ENCODE measurements at places on chromosomes 6 and 20.

DNA sequence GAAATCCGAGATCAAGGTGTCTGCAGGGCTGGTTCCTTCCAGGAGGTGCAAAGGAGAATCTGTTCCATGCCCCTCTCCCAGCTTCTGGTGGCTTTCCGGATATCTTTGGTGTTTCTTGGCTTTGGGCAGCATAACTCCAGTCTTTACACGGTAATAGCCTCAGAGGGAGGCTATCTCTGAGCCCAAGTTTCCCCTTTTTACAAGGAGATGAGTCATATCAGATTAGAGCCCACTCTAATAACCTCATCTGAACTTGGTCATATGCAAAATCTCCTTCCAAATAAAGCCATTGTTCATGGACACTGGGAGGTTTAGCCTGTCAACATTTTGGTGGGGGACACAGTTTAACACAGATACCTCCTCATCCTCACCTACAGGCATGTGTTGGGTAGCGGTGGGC lies 213.7 kb downstream of the ATXN1 start:
- no peak for ATAC-seq

- no peak for ATAC-seq
Observed at GRCh38 chr20:20353576-20353975, 14.3 kb upstream of the INSM1 start.

- no peak for ATAC-seq
Observed at GRCh38 chr6:736657-737446, 43.9 kb upstream of the EXOC2 start.

DNA sequence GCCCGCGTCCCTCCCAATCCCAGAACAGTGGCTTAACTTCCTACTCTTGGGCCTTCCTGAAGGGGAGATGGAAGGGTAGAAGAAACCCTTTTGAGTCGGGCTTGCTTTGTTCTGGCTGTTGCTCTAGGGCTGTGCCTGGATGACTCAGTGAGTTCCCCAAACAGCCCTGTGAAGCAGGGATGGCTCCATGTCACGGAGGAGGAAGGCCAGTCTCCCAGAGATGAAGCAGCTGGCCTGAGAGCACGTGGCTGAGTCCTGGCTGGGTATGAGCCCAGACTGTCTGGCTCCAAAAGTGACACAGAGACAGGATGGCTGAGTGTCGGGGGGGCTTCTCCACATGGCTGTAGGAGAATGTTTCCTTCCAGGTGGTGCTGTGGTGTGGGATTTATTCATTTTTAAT lies 4.6 kb downstream of the SYTL3 start:
- peak; percentile 33 for ATAC-seq

DNA sequence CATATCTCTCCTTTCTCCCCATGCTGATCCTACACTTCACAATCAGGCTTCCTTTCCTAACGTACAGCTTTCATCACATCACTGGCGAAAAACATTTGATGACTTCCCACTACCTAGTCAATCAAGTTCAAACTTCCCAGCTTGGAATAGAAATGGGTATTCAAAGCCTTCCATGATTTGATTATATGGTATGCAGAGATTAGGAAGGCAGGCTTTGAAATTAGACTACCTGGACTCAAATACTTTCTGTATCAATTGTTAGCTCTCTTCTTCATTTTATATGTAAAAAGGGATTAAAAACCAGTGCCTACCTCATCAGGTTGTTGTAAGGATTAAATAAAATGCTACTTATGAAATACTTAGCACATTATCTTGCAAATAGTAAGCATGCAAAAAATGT lies 7.7 kb downstream of the NCOA6 start:
- no peak for ATAC-seq

DNA sequence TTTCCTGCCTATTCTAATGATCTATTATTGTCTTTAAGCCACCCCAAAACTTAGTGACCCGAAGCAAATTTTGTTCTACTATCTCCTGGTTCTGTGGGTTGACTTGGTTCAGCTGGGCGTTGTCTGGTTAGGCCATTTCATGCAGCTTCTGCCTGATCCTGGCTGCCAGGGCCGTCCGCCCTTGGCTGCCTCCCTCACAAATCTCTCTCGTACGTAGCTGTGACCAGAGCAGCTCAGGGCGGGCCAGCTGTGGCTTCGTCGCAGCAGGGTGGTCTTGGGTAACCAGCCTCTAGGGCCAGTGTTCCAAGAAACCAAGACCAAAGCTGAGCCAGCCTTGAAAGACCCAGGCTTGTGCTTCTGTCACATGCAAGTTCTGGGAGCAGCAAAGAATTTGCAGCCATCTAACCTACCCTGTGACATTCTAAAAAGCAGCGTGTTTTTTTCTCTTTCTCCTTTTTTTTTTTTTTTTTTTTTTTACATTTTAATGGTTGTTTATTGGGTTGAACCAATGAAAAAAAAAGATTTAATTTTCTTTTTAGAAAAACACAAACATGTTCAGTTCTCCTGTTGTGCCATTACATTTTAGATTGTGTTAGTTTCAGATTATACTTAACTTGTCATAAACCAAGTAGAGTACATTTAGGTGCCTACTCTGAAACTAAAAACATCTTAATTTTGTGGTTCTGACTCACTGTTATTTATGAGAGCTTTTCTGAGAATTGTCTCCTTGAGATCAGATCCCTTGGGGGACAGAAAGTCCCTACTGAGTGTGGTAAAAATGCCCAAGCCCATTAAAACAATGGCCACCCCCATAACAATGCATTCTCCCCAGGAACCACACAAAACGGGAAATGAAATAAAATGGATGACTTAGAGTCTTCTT lies 83.9 kb downstream of the ZDHHC14 start:
- ATAC-seq, result peak; percentile 40

- no peak for ATAC-seq
Observed at GRCh38 chr6:166580076-166581050, 6.1 kb downstream of the RAMACL start.

DNA sequence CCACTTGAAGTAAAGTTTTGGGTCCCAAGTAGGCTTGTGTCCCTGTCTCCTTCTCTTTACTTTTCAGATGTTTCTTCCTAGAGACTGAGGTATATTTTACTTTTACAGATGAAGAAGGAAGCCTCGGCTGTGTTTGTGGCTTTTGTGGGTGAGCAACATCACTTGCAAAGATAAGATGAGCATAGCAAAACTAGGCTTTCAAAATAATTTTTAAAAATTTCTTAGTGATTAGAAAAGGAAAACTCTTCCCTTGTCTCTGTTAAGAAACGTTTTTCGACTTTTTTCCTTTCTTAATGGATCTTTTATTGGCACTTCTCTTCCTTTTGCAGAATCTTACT lies 7.6 kb downstream of the PTPN1 start:
- no peak for ATAC-seq

DNA sequence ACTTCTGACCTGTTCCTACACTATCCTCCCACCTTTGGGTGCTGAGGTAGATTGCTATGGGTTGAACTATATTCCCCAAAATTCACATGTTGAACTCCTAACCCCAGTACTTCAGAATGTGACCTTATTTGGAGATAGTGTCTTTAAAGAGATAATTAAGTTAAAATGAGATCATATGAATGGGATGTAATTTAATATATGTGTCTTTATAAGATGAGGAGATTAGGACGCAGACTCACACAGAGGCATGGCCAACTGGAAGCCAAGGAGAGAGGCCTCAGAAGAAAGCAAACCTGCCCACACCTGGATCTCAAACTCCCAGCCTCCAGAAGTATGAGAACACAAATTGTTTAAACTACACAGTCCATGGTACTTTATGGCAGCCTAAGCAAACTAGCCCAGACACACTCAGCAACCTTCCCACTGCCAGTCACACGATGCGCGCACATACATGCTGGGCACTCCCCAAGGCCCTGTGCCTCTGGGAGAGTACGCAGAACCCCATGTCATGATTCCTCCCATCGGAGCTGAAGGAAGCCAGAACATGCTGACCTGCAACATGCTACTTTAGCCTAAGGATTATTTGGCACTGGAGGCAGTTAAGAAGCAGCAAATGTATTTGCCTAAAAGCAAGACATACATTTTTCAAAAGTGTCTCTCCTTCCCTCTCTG lies 8.9 kb upstream of the SLC22A1 start:
- ATAC-seq, result no peak

DNA sequence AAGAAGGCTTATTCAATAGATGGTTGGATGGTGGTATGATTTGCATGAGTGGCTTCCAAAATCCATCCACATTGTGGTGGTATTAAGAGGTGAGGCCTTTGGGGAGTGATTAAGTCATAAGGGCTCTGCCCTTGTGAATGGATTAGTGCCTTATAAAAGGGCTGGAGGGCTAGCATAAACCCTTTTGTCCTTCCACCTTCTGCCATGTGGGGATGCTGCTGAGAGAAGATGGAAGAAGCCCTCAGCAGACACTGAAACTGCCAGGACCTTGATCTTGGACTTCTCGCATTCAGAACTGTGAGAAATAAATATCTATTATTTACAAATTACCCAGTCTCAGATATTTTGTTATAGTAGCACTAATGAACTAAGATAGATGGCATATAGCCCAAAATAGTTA lies 27.8 kb upstream of the SRPK1 start:
- no peak for ATAC-seq

DNA sequence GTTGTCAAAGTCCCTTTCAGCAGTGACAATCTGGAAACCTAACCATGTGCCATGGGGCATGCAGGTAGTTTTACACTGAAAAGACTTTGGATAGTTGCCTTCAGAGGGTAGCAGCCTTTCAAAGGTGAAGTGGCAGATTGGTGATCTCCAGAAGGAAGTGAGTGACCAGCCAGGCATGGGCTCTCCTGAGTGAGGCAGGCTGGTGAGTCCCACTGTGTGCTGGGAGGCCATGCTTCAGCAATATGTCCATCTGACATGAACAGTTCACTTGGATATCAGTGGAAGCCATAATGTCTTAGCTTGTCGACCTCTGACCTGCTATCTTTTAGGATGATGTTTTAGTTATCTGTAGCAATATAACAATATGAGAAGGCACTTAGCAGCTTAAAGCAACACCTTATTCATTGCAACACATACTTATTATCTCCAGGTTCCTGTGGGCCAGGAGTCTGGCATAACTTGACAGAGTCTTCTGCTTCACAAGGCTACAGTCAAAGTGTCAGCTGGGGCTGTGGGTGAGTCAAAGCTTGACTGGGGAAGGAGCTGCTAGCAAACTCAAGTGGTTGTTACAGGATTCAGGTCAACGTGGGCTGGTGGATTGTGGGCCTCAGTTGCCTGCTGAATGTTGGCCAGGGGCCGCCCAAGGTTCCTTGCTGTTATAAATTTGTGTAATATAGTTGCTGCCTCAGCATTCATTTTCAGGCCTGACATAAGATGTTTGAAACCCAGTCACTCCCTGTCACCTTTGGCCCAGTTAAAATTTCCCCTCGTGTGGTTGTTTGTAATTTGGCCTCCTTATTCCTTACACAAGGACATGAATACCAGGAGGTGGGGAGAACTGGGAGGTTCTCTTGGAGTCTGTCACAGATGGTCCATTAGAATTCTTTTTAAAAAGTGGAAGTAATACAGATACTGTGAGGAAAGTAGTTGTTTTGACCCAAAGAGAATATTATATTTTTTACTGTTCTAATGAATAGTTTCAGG lies 100.2 kb downstream of the UST start:
- no peak for ATAC-seq

DNA sequence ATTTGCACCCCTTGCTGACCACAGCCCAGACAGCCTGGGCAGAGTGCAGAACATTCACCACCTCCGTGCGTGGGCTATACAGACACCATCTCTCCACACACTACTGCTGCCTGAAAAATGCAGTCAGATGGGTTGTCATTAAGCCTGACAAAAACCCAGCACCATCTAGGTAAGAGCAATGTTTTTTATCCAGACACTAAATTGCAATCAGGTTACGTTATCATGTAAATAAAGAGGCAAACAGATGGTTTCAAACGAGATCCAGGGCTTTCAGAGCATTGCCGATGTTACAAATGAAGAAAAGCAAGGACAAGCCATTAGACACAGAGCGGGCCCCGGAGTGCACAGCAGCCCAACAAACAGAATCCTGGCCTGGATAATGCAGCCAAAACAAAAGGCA lies 269.6 kb downstream of the PKHD1 start:
- peak; percentile 39 for ATAC-seq

DNA sequence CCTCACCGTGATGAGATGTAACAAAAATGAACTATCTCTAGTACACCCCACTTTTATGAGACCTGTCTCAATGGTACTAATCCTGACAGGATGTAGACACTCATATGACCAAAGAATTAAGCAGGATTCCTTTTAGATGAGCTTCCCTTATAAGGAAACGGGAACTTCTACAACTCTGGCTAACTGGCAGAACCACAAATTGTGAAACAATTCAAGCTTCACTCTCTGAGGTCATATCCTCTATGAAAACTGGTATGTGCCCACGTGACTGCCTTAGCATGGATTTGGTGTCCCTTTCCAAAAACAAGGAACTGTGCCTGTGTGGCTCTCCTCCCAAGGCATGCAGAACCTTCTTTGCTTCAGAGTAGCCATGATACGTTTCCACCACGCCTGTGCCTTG lies 14.1 kb upstream of the CPNE5 start:
- no peak for ATAC-seq

DNA sequence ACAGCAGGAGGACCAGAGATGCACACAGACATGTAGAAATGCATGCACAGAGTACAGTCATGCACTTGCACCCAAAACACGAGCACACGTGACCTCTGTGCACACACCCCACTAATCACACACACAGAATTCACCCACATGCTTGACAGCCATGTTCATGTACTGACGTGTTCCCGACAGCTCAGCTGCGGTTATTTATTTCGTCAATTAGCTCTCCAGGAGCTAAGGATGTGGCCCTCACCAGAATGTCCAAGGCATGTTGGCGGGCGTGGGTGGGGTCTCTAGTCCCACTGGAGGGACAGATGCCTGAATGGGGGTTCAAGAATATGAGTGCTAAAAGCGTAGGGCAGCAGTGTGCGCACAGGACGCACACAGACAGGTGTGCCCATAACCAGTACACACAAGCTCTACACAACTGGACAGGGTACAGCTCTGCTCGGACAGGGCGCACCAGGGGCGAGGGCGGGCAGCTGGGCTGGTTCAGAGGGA lies 571 bp upstream of the PRPF6 start:
- ATAC-seq, result no peak
